ENCODE measurements at places on chromosomes 2 and 18.

- peak; percentile 31 for DNase-seq
Observed at GRCh38 chr18:45168866-45169600, 446.2 kb upstream of the SLC14A2 start.

GRCh38 chr18:22136395-22136794 lies 33.0 kb upstream of the GATA6 start:
- no peak for DNase-seq

- no peak for DNase-seq
Observed at GRCh38 chr2:79855264-79856006, 342.6 kb downstream of the CTNNA2 start.

- DNase-seq, result no peak
Observed at GRCh38 chr2:237667893-237668292, 40.5 kb downstream of the LRRFIP1 start.

DNA sequence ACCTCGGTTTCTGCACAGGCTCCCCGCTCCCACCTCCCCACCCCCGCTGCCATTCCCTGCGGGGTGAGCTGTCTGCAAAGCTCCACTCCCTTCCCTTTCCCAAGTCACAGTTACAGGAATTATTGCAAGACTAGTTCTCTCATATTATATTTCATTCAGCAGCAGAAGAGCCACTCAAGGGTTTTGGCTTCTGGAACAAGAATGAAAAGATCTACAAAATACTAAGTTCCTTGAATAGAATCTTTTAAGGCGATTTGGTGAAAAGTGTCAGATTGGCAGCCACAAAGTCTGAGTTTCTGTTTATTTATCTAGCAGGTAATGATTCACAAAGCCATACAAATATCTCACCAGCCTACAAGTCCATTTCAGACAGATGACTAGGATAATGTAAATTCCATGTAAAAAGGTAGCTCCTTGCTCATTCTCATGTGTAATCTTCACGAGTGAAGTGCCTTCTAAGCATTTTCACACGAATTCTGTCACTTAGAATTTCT lies 221.9 kb upstream of the RBBP8 start:
- no peak for DNase-seq

DNA sequence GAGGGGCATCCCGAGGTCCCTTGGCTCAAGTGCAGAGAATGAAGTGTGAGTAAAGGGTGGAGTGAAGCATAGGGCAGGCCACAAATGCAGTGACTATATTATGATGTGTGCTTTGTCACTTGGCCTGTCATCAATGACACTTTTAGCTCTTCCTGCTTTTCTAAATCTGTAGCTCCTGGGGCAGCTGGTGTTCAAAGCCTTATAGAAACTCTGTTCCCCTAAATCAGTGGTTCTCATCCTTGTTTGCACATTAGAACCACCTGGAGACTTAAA lies 135.6 kb upstream of the LGALSL start:
- no peak for DNase-seq

GRCh38 chr2:44033947-44034346 lies 38.2 kb upstream of the LRPPRC start:
- no peak for DNase-seq

DNA sequence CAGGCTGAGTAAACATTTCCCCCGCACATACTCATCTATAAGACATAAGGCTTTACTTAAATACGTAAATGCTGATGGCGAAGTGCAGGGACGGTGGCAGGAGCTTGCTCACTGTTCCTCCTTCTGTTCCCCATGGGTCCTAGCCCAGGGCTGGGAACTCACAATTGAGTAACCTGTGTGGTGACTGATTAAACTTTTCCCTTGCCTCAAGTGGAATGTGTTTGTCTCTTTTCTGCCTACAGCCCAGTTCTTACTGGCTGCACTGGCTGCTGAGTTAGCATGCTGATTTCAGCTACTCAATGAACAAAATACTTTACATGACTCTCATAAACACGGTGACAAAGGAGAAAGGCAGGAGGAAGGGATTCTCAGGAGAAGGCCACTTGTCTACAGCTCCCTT lies 87.3 kb downstream of the MARCO start:
- no peak for DNase-seq

DNA sequence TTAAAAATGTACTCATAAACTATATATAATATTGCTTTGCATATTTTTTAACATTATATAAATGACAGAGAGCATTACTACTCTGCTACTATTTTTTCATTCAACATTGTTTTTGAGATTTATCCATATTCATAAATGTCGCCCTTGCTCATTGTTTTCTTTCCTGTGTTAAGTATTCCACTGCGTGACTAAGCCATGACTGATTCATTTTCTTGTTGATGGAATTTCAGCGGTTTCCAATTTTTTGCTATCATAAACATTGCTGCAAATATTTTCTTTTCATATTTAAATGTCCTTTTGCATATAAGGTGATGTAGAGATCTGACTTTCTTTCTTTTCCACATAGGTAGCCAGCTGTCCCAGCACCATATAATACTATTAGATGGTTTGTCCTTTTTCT lies 57.6 kb downstream of the SFXN5 start:
- no peak for DNase-seq

GRCh38 chr2:235598532-235599531 lies 105.0 kb downstream of the AGAP1 start:
- DNase-seq, result no peak

GRCh38 chr2:208872591-208872990 lies 466.0 kb downstream of the PTH2R start:
- no peak for DNase-seq

DNA sequence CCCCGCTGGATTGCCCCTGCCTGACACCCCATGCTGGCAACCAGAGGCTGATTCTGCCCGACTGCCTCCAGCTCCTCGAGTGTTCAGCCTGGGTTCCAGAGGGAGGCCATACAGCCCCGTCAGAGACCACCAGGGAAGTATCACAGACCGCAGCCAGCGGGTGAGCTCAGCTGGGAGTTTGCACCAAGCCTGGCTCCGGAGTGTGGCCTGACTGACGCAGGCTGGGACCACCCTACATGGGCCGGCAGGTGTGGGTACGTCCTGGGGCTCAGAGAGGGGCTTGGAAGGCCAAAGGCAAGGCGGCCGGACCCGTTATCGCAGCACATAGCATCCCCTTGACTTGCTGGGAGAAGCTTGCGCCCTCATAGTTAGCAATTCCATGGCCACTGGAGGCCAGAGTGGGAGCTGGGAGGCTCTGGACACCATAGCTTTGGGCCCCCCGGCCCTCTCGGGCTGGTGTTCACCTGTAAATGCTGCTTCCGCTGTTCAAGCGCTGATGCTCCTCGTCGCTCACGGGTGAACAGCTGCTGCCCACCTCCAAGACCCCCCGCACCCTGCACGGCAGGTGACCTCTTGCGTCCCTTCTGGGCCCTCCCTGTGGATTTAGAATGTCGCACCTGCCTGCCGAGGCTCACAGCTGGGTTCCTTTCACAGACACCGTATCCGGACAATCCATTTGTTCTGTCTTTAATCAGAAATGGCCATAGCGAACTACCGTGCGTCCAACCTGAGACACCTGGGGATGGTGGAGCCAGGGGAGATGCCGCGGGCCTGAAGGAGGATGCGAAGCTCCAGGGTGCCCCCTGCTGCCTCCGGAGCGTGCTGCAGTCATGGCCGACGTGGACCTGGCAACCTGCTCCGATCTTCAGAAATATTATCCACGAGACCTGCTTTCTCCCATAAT lies 31.2 kb upstream of the SLC66A3 start:
- DNase-seq, result no peak

- DNase-seq, result no peak
Observed at GRCh38 chr2:101415220-101415619, 27.9 kb upstream of the CREG2 start.

DNA sequence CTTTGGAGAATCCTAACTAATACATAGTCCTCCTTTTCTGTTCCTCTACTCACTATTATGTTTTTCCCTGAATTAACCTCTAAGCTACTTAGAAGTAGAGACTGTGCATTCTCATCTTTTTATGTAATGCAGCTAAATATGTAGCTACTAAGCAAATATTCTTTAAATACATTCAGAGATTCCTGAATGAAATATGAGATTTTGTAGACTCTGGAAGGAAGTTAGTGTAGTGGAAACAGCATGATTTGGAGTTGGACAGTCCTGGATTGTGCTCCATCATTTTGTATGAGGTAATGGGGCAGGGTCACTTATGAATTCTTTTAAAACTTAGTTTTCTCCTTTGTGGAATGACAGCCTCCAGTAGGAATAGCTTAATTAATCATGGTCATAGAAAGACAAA lies 24.7 kb upstream of the NT5C1B start:
- DNase-seq, result no peak

- DNase-seq, result no peak
Observed at GRCh38 chr2:460861-461260, 173.0 kb upstream of the ALKAL2 start.
